ENCODE measurements at places on chromosomes 2 and 18.

GRCh38 chr2:169131587-169132512 lies 62.5 kb downstream of the DHRS9 start:
- peak; percentile 53 for DNase-seq

DNA sequence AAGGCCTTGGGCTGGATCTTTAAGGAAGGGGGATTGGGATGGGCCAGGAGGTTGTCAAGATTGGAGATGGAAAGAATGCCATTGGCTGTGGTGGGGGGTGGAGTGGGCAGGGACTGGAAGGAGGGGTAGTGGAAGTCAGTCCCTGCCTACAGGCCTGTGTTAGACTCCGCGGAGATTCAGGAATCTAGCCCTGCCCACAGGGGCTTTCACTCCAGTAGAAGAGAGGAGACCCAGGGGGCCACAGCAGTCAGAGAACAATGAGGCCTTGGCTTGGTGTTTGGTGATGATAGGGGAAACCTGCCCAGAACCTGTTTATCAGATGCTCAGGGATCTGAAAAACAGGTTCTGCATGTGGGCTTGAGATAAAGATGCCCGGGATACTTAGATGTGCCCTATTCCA lies 6.1 kb downstream of the STEAP3 start:
- DNase-seq, result no peak

DNA sequence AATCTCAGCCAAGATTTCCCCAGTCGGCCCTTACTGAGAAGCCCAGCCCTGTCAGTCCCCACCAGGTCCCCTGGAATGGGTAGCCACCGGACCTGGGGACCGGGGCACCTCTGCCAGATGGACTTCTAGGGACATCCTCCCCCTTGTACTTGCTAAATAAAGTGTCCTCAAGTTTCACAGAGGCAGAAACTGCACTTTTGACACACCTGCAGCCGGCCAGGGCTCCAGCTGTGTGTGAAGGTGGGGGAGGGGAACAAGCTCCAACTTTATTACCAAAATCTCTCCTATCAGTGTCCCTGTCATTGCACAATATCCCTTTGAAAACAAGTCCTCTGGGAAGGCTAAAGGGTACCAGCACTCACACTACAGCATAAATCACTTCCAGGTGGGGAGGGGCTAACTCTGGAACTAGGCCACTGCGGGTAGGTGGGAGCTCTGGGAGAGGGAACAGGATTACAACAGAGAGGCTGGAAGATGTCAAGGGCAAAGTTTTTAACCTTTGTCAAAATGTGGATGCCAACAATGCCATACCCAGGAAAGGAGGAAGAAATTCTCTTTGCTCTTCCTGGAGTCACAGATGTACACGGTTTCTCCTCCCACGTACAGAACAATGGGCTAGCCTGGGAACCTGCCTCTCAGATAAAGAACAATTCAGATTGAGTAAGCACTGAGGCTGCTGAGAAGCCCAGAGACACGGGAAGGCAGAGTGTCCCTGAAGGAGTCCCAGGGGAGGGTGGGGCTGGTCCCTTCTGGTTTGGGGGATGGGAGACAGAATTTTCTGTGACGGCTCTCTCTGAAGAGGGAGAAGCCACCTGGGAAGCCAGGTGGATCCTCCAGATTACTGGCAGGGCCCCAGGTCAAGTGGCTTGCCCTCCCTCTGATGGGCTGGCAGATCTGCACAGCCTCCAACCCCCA lies 11.0 kb downstream of the SDC1 start:
- DNase-seq, result no peak

DNA sequence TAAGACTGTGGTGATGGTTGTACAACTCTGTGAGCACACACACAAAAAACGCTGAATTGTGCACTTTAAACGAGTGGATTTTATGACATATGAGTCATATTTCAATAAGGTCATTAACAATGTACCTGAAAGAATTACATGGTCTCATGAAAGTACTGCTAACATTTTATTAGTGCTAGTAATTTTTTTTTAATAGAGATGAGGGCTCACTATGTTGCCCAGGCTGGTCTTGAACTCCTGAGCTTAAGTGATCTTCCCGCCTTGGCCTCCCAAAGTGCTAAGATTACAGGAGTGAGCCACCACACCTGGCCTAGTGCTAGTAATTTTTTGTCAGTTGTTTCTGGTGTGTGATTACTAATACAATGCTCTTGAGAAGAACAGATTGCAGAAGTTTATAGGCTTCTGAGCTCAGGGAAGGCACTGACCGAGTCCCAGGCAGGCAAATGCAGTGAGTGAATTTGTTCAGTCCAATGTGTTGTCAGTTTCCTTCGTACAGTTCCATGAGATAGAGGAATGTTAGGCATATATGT lies 177.0 kb downstream of the TGIF1 start:
- no peak for DNase-seq

GRCh38 chr18:73900106-73900835 lies 247.4 kb downstream of the FBXO15 start:
- DNase-seq, result no peak

DNA sequence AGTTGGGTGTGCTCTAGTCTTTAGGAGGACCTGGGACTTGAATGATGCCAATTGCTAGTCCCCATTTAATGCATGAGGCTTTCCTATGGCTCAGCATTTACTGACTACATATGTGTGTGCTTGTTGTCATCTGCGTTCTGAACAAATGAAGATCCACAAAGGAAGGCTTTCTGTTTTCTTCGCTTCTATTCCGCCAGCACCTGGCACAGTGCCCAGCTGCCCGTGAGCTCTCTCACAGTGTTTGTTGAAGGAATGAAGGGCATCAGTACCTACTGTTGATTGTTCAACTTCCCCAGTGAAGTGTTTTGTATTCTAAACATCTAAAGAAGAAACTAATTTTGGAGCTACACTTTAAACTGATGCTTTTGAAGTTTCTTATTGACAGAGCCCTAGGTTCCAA lies 122.4 kb upstream of the LINC00305 start:
- no peak for DNase-seq

- no peak for DNase-seq
Observed at GRCh38 chr2:43803113-43803512, 29.3 kb downstream of the DYNC2LI1 start.

DNA sequence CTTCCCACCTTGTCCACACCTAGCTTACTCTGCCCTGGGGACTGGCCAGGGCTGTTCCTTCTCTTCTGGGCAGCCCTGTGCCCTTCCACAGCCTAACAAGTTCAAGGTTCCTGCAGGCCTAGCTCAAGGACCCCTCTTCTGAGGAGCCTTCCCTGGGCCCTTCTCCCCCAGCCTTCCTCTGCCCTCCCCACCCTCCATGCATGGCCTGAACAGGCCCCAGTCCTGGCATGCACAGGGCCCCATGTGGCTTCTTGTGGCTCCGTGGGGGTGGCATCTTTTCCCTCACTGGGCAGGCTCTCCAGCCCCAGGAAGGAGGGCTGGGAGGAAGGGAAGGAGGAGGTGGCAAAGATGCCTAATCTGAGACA lies 162.9 kb downstream of the CELF4 start:
- DNase-seq, result no peak

GRCh38 chr2:19796035-19796695 lies 105.6 kb downstream of the TTC32 start:
- DNase-seq, result no peak

DNA sequence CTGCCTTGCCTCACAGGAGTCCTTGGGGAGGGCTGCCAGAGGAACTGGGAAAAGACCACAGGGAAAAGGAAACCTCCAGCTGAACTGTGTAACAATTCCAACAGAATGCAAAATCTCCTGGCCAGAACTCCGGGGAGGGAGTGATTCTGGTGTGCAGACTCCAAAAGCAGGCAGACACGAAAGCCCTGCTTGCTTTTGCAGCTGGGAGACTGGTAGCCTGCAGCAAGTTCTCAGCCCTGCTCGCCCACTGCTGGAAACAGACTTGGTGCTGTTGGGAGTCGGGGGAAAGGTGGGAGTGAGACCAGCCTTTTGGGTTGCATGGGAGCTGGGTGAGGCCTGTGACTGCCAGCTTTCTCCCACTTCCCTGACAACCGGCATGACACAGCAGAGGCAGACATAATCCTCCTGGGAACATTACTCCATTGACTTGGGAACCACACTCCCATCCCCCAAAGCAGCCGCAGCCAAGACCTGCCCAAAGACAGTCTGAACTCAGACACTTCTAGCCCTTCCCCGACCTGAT lies 26.0 kb upstream of the NMI start:
- no peak for DNase-seq

All from KBM-7 (cell line).